Activated T-cell treated with anti-CD3 and anti-CD28 coated beads, Interleukin-2, amount 50 U/mL, for 72 hours (primary cell): ENCODE measurements at places on chromosomes 7 and 10. TPM values are rescaled to one million over a fixed set of nuclear protein-coding genes. Genes with fewer than 3 reads are reported as not detected.

- no peak for DNase-seq
- no peaks in the 10 kb centered on the region for H3K36me3 ChIP-seq
- H3K27ac ChIP-seq, result no peak overlapping the region
- H3K4me1 ChIP-seq, result no peaks in the 10 kb centered on the region
Observed at GRCh38 chr7:40916813-40917212, 782.0 kb downstream of the SUGCT start.

- no peaks in the 10 kb centered on the region for H3K4me1 ChIP-seq
- H3K27ac ChIP-seq, result no peak overlapping the region
- H3K27me3 ChIP-seq, result peaks cover 6% of the 10 kb centered on the region
- no peak overlapping the region for H3K4me3 ChIP-seq
- no peak for DNase-seq
Observed at GRCh38 chr10:22415072-22415471, 69.8 kb downstream of the SPAG6 start.

DNA sequence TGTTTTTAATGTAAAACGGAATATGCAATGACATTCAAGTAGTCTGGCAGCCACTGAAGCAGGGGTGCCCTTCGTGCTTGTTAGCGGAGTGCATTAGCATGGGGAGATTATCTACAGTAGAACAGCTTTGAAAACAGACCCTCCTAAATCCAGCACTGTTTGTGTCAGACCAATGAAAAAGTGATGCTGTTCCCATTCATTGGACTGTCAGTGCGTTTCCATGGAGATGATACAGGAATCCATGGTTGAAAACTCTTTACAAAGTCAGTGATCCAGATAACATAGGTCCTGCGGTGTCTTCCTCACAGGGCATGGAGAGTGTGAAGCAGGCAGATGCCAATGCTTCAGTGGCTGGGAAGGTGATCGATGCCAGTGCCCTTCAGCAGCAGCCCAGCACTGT is 73.6 kb downstream of the ITGB8 start:
- no peak overlapping the region for H3K4me3 ChIP-seq
- H3K4me1 ChIP-seq, result no peaks in the 10 kb centered on the region
- no peaks in the 10 kb centered on the region for H3K36me3 ChIP-seq

GRCh38 chr7:134415700-134416099 is 43.2 kb downstream of the AKR1B1 start:
- H3K27ac ChIP-seq, result no peak overlapping the region
- no peak overlapping the region for H3K4me3 ChIP-seq
- no peaks in the 10 kb centered on the region for H3K4me1 ChIP-seq
- DNase-seq, result no peak

GRCh38 chr10:101818872-101819633 is 809 bp upstream of the OGA start:
- peak overlapping the region; percentile 93 for H3K4me3 ChIP-seq
- peaks cover 51% of the 10 kb centered on the region for H3K4me1 ChIP-seq
- DNase-seq, result no peak
- H3K36me3 ChIP-seq, result peaks cover 15% of the 10 kb centered on the region
- peak overlapping the region; percentile 90 for H3K27ac ChIP-seq
- no peaks in the 10 kb centered on the region for H3K27me3 ChIP-seq

DNA sequence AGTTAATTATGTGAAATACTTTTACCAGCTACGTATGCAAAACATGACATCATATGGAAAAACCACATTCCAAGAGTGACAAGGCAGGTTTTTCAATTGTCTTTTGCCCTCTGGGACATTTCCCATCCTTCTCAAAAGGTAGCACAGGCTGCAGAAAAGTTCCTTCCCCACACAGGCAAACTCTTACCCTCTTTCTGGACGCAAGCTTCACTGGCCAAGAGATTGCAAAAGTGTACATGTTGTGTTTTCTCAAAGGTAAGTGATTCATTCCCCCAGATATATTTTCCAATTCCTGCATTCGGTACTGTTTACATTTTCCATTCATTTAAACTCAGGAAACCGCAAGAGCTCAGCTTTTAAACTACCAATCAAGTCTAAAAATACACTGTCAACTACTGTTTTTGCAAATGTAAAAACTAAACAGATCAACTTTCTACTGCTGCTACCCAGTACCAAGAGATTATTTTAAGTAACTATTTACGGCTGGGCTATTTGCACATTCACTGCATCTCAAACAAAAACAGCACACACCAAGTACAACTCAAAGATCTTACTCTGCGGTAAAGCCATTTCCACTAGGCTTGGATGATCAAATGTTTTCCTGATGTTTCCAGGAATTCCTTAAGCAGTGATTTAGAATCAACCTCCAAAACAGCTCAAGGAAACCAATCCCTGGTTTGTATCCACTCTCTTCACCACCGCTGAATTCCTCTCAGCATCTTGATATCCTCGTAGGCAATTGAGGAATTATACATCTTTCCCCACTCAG is 233.6 kb upstream of the CCDC6 start:
- DNase-seq, result no peak
- H3K27me3 ChIP-seq, result no peaks in the 10 kb centered on the region
- H3K4me1 ChIP-seq, result peaks cover 5% of the 10 kb centered on the region
- H3K4me3 ChIP-seq, result no peak overlapping the region

- no peak overlapping the region for H3K27ac ChIP-seq
- H3K4me3 ChIP-seq, result no peak overlapping the region
Observed at GRCh38 chr7:139704308-139704879, 73.4 kb downstream of the HIPK2 start.

DNA sequence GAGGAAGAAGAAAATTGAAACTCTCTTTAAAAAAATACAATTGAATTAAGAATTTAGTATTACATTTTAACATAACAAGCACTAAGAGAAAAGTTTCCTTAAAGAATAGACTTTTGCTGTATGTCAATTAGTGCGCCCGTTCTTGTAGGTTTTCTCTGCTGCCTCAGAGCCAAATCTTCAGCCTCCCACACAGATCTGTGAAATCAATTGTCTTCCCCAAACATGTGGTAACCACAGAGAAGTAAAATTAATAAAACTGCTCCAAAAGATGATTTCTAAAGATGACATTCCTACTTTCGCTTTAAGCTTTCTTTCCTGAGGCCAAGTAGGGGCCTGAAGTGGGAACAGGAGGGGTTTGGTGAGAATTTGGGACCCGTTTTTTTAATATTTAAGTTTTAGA is 113.2 kb upstream of the ADO start:
- no peaks in the 10 kb centered on the region for H3K27me3 ChIP-seq
- H3K36me3 ChIP-seq, result peaks cover 16% of the 10 kb centered on the region
- DNase-seq, result no peak
- H3K4me3 ChIP-seq, result peak overlapping the region; percentile 27

DNA sequence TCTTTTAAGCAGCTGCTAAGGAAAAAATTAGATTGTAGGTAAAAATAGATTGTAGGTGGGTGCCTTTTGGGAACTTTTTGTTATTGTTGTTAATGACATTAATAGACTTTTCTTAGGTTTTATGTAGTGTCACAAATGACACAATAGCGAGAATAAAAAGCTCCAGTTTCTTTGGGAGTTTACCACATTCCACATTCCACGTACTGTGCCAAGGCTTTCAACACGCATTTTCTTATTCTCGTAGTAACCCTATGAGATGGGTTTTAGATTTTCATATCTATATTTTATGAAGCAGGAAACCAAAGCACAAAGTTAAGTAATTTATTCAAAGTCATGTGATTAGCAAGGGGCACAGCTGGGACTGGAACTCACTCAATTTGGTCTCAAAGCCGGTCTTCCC is 103.8 kb downstream of the XRCC2 start:
- H3K4me1 ChIP-seq, result no peaks in the 10 kb centered on the region
- H3K4me3 ChIP-seq, result no peak overlapping the region
- no peaks in the 10 kb centered on the region for H3K36me3 ChIP-seq
- no peak overlapping the region for H3K27ac ChIP-seq

- H3K36me3 ChIP-seq, result no peaks in the 10 kb centered on the region
- H3K4me1 ChIP-seq, result peaks cover 30% of the 10 kb centered on the region
- no peak overlapping the region for H3K27ac ChIP-seq
Observed at GRCh38 chr10:101215397-101216206, 13.7 kb downstream of the LBX1 start.

GRCh38 chr10:78249690-78250089 is 216.0 kb downstream of the RPS24 start:
- H3K27me3 ChIP-seq, result peaks cover 17% of the 10 kb centered on the region
- H3K4me1 ChIP-seq, result peaks cover 11% of the 10 kb centered on the region
- DNase-seq, result no peak
- H3K4me3 ChIP-seq, result no peak overlapping the region
- no peak overlapping the region for H3K27ac ChIP-seq
- H3K36me3 ChIP-seq, result no peaks in the 10 kb centered on the region

DNA sequence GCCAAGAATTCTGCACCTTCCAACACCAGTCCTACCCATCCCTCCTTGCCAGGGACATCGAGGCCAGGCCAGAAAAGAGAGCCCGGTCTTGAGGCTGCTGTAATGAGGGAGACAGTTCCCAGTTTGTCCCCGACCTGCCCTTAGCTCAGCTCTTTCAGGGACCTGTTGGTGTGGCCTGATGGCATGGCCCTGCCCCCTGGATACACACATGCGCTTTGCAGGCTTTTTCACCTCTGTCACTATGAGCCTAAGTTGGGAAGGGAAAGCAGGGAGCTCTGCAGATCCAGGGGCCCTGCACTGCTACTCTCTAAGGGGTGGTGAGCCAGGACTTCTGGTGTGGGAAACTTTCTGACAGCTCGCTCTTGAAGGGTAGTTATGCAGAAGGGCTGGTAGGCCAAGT is 2.1 kb downstream of the SCD start:
- H3K4me3 ChIP-seq, result peak overlapping the region; percentile 99
- peak overlapping the region; percentile 33 for H3K27ac ChIP-seq

GRCh38 chr7:148670807-148671206 is 27.9 kb upstream of the CUL1 start:
- no peak overlapping the region for H3K27ac ChIP-seq
- H3K4me3 ChIP-seq, result no peak overlapping the region
- H3K4me1 ChIP-seq, result peaks cover 11% of the 10 kb centered on the region
- no peak for DNase-seq

GRCh38 chr10:79608505-79609375 is 2.0 kb upstream of the SFTPA1 start:
- peak; percentile 73 for DNase-seq
- H3K36me3 ChIP-seq, result no peaks in the 10 kb centered on the region
- H3K4me1 ChIP-seq, result no peaks in the 10 kb centered on the region
- no peak overlapping the region for H3K4me3 ChIP-seq
- no peak overlapping the region for H3K27ac ChIP-seq

DNA sequence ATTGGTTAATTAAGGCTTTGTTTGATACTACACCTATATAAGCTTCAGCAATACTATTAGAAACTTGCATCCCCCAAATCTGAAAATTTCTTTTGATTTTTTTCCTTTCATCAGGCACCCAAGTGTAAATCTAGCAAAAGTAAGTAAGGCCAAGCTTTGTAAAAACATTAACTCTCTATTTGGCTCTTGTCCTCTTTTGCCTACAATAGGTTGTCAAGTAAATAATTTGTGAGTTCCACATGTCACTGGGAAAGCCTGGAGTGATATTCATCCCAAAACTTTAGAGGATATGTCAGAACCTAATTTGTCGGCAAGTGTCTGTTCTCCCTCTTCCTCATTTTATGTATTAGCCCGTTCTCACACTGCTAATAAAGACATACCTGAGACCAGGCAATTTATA is 492.4 kb downstream of the IPMK start:
- no peak overlapping the region for H3K4me3 ChIP-seq
- no peak overlapping the region for H3K27ac ChIP-seq
- H3K36me3 ChIP-seq, result peaks cover 5% of the 10 kb centered on the region
- H3K4me1 ChIP-seq, result no peaks in the 10 kb centered on the region
- no peaks in the 10 kb centered on the region for H3K27me3 ChIP-seq

DNA sequence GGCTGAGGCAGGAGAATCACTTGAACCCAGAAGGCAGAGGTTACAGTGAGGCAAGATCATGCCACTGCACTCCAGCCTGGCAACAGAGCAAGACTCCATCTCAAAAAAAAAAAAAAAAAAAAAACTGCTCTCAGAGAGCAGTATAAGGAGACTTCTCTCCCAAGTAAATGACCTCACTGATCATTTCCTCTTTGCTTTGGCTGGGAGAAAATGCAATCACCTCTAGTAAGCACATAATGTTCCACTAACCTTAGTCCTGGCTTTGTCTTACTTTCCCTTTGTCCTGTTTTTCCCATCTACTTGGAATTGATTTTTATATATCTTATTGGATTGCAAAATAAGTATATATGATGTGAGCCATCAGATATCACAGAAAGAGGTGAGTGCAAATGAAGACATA is 2.5 kb downstream of the SLC25A13 start:
- H3K27me3 ChIP-seq, result no peaks in the 10 kb centered on the region
- no peak for DNase-seq
- H3K4me1 ChIP-seq, result peaks cover 39% of the 10 kb centered on the region
- H3K27ac ChIP-seq, result no peak overlapping the region

- H3K4me3 ChIP-seq, result no peak overlapping the region
- H3K27ac ChIP-seq, result no peak overlapping the region
- no peaks in the 10 kb centered on the region for H3K4me1 ChIP-seq
- no peak for DNase-seq
- H3K36me3 ChIP-seq, result no peaks in the 10 kb centered on the region
Observed at GRCh38 chr7:152615031-152615741, 60.8 kb downstream of the XRCC2 start.

DNA sequence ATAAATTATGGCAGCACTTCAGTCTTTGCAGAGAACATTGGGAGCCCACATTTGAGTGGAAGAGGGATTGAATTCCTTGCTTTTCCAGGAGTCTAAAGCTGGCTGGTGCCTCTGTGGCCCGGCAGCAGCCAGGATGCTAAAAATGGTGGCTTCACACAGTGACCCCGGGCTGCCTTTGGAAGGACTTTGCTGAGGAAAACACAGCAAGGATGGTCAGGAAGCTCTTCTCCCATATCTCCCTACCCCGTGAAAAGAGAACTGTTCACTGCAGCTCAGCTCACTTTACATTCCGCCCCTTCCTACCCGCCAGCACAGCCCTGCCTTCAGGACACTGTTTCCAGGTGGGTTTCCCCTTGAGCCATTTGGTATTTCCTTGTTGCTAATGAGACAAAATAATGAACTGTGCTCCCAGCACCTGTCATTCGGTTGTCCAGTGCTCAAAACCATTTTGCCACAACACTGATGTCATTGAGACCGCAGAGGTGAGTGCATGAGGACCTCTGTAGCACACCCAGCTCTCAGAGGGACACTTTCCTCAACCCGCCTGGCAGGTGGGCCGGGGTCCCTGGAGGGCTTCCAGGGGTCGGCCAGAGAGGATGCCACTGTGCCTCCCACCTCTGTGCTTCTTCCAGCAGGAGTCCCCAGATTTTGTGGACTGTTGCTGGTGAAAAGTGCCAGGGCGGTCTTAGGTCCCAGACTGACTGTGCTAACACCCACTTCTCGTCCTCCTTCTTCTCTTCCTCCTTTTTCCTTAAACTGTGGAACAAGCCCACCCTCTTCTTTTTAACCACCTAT is 255.7 kb upstream of the PPP2R2D start:
- H3K27ac ChIP-seq, result no peak overlapping the region
- peaks cover 10% of the 10 kb centered on the region for H3K4me1 ChIP-seq
- H3K27me3 ChIP-seq, result no peaks in the 10 kb centered on the region
- H3K36me3 ChIP-seq, result no peaks in the 10 kb centered on the region

The SEMA3E gene
- not detected for total RNA-seq

The TNRC18 gene
- total RNA-seq, result 67.6 TPM

The CLDN3 gene
- total RNA-seq, result not detected

The CYP17A1 gene
- not detected for total RNA-seq

The JCAD gene
- total RNA-seq, result 0.05 TPM

The NCOA4 gene
- 144 TPM for total RNA-seq

The FAM237B gene
- total RNA-seq, result not detected

The PIP gene
- total RNA-seq, result not detected
